ENCODE measurements at places on chromosomes 13 and 19.

GRCh38 chr19:36008336-36008978 is at the start of gene SYNE4:
Gene SYNE4 (minus strand): TSS chr19:36008813. CDS start chr19:36008681, 132 bp downstream.
- no peak for DNase-seq

DNA sequence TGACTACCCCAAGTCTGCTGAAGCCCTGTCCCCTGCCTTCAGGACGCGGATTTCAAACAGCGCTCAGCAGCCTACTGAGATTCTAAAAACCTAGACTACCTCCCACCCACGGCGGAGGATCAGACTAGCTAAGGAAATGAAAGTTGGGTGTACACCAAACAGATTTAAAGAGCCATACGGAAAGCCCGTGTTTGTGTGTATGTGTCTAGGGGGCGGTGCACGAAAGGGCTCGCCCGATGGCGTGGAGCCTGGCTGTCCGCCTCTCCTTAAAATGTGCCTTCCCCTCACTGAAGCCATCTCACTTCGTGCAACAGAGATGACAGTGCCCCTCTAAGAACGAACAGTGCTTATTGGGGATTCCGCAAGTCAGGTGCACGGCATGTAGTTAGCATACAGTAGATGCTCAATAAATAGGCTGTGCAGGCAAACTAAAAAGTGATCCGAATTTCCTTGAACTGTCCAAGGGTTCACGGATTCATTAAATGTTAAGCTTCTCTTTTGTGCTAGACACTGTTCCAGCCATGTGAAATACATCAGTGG is 639 bp downstream of the LENG1 start:
- DNase-seq, result no peak

- DNase-seq, result no peak
These were observed 934.9 kb downstream of the SLITRK6 start for GRCh38 chr13:84864341-84864740.

GRCh38 chr13:110662777-110663443 is 43.0 kb downstream of the CARS2 start:
- no peak for DNase-seq

- DNase-seq, result no peak
These were observed 2.4 kb upstream of the NKPD1 start for GRCh38 chr19:45163156-45163555.

GRCh38 chr13:22399801-22400420 is 729.0 kb downstream of the FGF9 start:
- DNase-seq, result no peak

- no peak for DNase-seq
These were observed 1.7 kb downstream of the TSC22D1 start for GRCh38 chr13:44574466-44574855.

- no peak for DNase-seq
These were observed 28.5 kb downstream of the CRYL1 start for GRCh38 chr13:20497006-20497775.

DNA sequence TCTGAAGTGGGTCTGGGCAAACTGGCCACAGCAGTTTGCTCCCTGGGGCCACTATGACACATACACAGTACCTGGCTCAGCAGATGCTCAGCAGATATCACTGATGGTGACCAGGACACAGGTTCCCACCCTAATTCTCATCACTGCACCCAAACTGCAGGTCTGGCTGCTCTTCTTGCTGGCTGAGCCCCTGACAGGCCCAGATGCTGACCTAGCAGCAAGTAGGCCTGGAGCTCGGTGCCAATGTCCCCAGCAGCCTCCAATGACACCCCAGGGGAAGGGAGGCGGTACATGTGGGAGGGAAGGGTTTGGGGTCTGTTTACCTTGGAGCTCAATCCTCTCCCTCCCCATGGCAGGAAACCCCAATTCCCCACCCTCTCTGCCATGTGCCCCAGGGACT is 5.1 kb downstream of the UBE2S start:
- DNase-seq, result no peak
